Activated CD4-positive, alpha-beta memory T cell treated with anti-CD3 and anti-CD28 coated beads, Interleukin-2, amount 10 ng/mL, durations not matched to agents 7 days and 5 days (primary cell): ENCODE measurements at places on chromosomes 11 and 22.

- DNase-seq, result no peak
These were observed 53.7 kb downstream of the HIPK3 start for GRCh38 chr11:33310720-33311500.

DNA sequence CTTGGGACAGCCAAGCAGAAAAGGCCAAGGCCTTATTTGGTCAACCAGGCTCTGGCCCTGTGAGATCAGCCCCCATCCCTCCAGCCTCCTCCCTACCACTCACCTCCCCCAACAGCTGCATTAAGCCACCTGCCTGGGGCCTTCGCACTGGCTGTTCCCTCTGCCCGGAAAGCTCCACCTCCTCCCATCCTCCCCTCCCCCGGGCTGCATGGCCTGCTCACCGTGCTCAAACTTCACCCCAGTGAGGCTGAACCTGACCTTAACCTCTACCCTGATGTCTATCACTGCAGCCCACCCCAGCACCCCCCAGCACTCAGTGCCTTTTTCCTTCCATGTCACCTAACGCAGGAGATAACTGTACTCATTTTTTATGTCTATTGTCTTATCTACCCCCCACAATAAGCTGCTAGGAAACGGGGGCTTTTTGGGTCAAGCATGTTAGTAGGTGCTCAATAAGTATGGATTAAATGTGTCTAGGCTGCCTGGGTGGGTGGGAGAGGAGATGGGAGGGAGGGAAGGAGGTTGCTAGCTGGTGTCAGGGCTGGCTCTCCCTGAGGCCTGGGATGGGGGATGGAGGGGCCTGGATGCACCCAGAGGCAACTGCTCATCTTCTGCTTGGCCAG, 912 bp downstream of the PTPRCAP start:
- DNase-seq, result peak; percentile 80

- DNase-seq, result no peak
These were observed 2.0 kb upstream of the FXYD6 start for GRCh38 chr11:117878314-117878938.

- peak; percentile 15 for DNase-seq
These were observed 56.8 kb upstream of the THY1 start for GRCh38 chr11:119479685-119480275.

- DNase-seq, result no peak
These were observed 107.9 kb downstream of the VPREB1 start for GRCh38 chr22:22352371-22352999.

- DNase-seq, result no peak
These were observed 113.8 kb upstream of the PITPNB start for GRCh38 chr22:28032861-28033260.

- no peak for DNase-seq
These were observed 1388.7 kb downstream of the BRD1 start for GRCh38 chr22:48438800-48439559.

DNA sequence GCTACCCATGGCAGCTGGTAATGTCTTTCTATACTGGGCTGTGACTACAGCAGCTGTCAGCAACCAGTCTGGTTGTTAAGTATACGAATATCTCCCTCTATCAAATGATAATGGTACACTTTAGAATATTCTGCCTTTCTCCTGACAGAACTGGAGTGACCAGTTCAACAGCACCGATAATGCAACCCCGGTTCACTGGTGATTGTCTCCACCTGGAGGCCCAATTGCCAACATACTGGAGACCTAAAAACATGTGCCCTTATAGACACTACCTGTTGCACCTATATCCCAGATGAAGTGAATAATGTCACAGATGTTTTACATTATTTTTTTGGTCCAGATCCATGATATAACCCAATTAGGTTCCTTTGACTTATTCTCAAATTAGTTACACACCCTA, 21.1 kb downstream of the OR5P2 start:
- no peak for DNase-seq

DNA sequence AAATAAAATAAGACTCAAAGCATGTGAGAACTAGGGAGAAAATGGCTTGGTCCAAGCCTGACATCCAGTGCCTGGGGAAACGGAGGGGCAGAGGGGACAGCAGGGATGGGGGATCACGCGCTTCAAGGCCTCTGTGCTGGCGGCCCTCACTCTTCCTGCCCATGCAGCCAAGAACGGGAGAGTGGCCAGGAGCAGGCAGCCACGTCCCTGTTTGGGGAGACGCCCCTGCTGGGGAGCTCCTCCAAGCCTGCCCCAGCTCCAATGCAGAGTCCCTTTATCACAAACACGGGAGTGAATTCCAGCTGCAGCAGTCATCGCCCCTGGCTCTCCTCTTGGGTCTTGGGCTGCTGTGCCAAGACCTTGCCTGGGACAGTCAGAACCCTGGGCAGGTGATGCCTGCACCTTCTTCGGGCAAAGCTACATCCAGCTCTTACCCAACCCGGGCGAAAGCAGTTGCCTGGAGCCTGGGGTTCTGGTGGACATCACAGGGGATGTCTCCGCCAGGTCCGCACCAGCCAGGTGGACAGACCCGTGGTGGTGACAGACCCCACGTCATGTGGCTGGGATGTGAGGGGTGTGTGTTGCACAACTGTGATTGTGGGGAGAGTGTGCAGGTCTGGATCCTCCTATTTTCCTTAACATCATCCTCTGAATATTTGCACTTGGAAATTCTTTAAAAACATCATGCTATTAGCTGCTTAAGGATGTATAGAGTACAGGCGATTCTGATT, 1391.3 kb downstream of the BRD1 start:
- DNase-seq, result no peak

DNA sequence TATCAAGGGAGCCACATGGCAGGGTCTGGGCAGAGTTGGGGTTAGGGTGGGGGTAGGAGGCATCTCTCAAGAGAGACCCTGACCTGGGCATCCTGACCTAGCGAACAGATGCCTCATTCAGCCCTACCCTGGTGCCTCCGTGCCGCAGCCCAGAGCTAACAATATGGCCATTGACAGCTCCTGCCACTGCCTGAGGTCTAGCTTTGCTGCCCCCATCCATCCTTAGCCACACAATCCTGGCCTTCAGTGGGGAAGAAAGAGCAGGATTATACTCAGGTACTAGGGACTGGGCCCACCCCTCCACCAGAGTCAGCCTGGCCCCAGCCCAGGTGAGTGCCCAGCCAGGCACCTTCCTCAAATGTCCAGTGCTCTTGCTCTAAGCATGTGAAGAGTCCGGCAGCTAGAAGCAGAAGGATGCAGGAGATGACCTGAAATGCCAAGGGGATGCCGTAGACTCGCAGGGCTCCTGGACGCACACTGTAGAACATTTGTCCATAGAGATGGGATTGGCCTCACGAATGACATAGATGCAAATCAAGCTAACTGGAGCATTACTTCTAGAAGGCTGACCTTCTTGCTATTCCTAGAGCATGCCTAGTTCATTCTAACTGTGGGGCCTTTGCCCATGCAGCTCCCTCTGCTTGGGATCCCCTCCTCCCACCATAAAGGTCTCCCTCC, 13.3 kb upstream of the SERPINH1 start:
- no peak for DNase-seq

DNA sequence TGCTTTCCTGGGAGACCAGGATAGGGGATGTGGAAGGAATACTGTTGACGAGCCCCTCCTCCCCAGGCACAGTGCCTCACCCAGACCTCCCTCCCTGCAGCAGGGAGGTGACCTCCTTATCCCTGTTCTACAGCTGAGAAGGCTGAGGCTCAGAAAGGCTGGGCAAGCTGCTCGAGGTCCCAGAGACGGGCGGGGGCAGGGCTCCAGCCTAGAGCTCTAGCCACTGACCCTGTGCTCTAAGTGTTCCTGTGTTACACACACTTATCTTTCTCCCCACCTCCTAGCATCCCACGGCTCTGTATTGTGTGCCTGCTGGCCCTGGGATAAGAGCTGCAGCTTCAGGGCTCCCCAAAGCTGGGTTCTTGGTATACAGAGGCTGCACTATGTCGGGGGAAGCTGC, 7.9 kb downstream of the CCDC134 start:
- no peak for DNase-seq

- no peak for DNase-seq
These were observed 28.6 kb upstream of the LDHA start for GRCh38 chr11:18365741-18366140.

DNA sequence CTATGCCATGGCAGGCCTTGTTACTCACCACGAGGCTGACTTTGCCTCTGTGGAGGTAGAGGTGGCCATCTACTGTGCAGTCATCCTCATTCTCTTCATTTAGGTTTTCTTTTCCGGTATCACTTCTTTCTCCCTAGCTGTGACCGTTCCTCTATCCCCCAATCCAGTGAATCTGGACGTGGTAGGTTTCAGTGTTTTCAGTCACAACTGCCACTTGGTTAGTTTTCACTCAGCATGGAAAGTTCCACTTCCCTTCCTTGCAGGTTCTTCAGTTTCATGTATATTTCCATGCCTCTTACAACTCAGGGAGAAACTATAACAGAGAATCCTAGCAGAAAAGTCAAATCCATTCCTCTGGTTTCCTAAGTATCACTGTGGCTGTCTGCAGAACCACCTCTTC, 1.9 kb downstream of the HPS4 start:
- DNase-seq, result no peak

DNA sequence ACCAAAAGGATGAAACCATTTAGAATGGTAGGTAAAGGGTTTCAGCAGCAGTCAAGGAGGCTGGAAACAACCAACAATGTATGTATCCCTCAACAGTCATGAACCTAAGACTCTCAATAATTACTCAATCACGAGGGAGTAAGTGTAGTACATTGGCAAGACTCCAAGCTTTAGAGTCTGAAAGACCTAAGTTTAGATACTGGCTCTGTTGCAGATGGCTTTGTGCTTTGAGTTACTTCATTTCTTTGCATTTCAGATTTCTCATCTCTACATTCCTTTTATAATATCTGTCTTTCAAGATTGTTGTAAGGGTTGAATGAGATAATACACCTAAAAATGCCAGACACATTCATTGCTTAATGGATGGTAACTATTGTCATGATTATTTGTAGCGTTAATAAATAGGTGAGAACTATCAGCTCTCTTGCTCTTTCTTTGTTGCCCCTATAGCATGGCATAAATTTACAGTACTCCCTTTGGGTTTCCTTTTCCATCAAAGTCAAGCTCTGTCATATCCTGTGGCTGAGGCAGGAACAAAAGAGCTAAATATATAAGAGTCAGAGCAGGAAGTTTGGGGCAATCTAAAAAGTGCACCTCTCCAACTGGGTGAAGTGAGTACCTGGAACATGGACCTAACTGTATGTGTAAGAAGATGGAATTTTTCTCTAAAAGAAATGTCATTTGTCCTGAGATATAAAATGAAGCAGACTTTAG, 228.2 kb upstream of the ZC3H12C start:
- no peak for DNase-seq

- DNase-seq, result no peak
These were observed 259.1 kb upstream of the PLET1 start for GRCh38 chr11:112519751-112520150.

- DNase-seq, result no peak
These were observed 2226.5 kb upstream of the RAG2 start for GRCh38 chr11:38824573-38824972.
